ENCODE measurements at places on chromosomes 3 and 15. TPM values are rescaled to one million over a fixed set of nuclear protein-coding genes. Genes with fewer than 3 reads are reported as not detected.

GRCh38 chr3:16122155-16122554 lies 52.3 kb upstream of the GALNT15 start:
- DNase-seq = no peak
- H3K27ac ChIP-seq = no peak overlapping the region
- H3K36me3 ChIP-seq = no peaks in the 10 kb centered on the region
- no peak overlapping the region for H3K4me3 ChIP-seq

DNA sequence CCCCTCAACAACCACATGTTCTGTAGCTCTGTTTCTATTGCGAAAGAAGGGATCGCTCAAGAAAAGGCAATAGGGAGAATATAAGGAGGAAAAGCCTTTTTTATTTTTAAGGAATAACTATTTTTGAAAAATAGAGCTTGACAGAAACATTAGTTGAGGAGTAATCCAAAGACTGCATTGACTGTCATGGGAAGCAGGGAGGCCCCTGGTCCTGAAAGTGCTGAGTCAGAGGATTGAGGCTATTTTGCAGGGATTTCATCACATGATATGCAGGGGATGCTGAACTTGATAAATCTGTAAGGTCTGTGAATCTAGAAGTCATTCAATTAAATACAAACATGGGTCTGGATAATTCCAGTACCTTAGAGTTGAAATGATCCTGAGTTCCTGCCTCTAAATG lies 92.0 kb downstream of the MTHFS start:
- H3K4me3 ChIP-seq = no peak overlapping the region
- DNase-seq = no peak
- H3K36me3 ChIP-seq = no peaks in the 10 kb centered on the region
- H3K27me3 ChIP-seq = peaks cover 7% of the 10 kb centered on the region

DNA sequence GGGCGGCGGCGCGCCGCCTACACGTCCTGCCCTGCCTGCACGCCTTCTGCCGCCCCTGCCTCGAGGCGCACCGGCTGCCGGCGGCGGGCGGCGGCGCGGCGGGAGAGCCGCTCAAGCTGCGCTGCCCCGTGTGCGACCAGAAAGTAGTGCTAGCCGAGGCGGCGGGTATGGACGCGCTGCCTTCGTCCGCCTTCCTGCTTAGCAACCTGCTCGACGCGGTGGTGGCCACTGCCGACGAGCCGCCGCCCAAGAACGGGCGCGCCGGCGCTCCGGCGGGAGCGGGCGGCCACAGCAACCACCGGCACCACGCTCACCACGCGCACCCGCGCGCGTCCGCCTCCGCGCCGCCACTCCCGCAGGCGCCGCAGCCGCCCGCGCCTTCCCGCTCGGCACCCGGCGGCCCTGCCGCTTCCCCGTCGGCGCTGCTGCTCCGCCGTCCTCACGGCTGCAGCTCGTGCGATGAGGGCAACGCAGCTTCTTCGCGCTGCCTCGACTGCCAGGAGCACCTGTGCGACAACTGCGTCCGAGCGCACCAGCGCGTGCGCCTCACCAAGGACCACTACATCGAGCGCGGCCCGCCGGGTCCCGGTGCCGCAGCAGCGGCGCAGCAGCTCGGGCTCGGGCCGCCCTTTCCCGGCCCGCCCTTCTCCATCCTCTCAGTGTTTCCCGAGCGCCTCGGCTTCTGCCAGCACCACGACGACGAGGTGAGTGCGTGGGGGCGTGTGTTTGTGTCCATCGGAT lies 602 bp downstream of the TRIM71 start:
- H3K27ac ChIP-seq = no peak overlapping the region
- H3K27me3 ChIP-seq = peaks cover 50% of the 10 kb centered on the region

The MYRIP gene
- total RNA-seq = not detected

GRCh38 chr3:172302203-172302602 lies 146.1 kb downstream of the GHSR start:
- H3K36me3 ChIP-seq = peaks cover 7% of the 10 kb centered on the region
- H3K27ac ChIP-seq = no peak overlapping the region
- no peaks in the 10 kb centered on the region for H3K4me1 ChIP-seq
- H3K27me3 ChIP-seq = no peaks in the 10 kb centered on the region
- H3K4me3 ChIP-seq = no peak overlapping the region
- no peak for DNase-seq

Measured in activated CD8-positive, alpha-beta T cell treated with anti-CD3 and anti-CD28 coated beads for 36 hours (primary cell).